ENCODE measurements at places on chromosomes 16 and 17.

DNA sequence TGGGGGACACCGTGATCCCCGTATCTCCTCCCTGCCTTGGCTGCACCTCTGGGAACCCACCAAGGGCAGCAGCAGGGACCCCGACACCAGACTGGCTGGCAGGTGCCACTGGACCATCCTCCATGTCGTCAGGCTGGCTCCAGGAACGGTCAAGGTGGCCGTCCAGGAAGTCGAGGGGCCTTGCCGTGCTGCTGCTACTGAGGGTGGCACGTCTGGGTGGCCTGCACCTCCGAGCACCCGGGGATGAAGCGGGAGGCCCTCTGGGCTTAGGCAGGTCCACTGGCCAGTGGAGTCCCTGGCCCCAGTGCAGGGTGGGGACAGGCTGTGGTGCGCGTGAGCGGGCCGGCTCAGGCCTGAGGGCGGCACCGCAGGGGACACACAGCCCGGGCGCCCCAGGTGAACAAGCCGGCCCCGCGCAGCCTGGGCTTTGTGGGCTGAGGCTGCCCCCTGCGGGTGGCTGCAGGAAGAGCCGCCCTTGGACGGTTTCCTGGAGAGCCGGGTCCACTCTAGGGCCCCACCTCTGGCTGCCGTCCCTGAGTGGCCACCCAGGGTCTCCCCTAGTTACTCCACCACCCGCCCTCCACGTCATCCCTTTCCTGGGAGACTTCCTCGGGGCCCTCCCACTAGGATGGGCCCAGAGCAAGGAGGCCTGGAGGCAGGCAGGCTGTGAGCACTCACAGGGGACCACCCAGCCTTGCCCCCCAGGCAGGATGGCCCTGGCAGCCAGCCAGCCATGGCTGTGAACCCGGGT is 42.8 kb upstream of the ZC3H18 start:
- DNase-seq: no peak

- DNase-seq: no peak
Observed at GRCh38 chr17:1931844-1932579, 93.1 kb downstream of the RTN4RL1 start.

- no peak for DNase-seq
Observed at GRCh38 chr17:41814195-41814594, 1.4 kb downstream of the FKBP10 start.

- no peak for DNase-seq
Observed at GRCh38 chr17:13793951-13794350, 192.2 kb upstream of the HS3ST3A1 start.

- no peak for DNase-seq
Observed at GRCh38 chr17:72672729-72673128, 419.8 kb downstream of the SLC39A11 start.
